ENCODE measurements at places on chromosomes 4 and X.

- no peak for DNase-seq
Measured at GRCh38 chr4:17280261-17281018, 231.4 kb downstream of the QDPR start.

- no peak for DNase-seq
Measured at GRCh38 chrX:21986596-21986995, 45.5 kb upstream of the PHEX start.

DNA sequence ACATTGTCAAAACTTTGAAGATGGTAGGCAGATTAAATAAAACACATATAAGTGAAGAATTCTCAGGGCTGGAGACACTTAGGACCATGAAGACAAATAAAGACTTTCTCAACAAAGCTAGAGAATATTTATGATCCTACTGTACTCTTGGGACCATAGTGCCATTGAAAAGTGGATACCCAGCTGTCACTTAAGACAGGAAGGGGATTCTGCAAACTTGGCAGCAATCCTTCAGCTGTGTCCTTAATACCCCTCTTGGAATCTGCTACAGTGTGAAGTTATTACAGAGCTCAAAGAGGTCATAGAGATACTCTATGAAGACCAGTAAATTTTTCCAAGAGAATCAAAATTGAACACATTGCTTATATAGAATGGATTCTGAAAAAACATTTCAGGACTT, 24.3 kb downstream of the PDE5A start:
- DNase-seq = no peak

GRCh38 chr4:19700992-19701391, 550.7 kb upstream of the SLIT2 start:
- no peak for DNase-seq

DNA sequence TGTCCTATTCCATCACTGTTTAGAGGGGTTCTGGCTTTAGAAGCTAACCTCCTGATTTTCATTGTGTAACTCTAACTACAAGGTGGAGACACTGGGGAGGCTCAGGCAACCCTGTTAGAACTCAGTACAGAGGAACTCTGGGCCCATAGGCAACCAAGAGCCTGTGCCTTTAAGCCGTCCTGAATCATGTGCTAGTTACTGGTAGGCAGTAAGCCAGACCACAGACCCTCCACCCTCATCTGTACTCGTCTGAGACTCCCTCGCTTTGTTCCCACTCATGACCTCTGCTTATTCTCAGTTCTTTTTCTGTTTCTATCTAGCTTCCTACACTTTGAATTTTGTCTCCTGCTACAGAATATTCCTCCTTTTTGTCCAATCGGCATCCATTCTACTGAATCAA, 31.4 kb downstream of the TBC1D1 start:
- DNase-seq = no peak

- DNase-seq = no peak
Measured at GRCh38 chr4:115675719-115676118, 562.3 kb upstream of the NDST4 start.

- no peak for DNase-seq
Measured at GRCh38 chr4:78167510-78167909, 110.4 kb downstream of the FRAS1 start.

DNA sequence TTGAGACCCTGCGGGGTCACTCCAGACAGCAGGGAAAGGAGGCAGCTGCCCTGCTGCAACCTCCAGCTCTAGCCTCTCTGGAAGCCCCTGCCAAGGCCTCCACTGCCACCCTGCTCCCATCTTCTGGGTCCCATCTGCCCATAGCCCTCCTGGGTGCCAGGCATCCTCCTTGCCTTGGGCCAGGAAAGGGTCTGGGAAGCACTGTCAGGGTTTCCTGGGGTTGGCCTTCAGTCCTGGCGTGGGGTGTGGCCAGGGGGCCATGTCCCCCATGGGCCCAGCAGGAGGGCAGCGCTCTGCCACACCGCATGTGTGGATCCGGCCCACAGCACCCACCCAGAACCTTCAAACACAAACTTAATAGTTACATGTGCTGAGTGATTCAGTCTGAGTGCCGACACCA, 3.4 kb upstream of the CPLX1 start:
- DNase-seq = no peak

DNA sequence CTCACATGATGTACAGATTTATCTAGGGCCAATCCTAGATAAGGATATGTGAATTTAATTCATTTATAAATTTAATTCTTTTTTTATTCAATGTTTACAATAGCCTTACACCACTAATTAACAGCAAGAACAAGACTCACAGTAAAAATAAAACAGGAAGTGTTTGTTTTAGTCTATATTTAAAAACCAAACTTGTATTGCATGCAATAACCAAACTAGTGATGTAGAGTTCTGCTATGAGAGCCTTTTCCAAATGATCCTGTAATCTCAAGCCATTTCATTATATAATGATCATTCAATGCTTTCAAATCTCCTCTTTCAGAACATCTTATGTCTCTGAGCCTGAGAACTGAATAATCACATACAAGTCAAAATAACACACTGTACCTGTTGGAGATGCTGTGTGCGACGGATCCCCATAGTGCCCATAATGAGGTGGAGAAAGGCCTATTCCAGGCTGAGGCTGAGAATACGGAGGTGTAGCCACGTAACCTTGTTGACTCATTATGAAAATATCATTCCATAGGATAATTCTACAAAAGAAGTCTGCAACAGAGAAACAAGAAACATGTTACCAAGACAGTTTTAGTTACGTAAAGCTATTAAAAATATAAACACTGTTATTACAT, 2.6 kb downstream of the SEC24D start:
- no peak for DNase-seq

DNA sequence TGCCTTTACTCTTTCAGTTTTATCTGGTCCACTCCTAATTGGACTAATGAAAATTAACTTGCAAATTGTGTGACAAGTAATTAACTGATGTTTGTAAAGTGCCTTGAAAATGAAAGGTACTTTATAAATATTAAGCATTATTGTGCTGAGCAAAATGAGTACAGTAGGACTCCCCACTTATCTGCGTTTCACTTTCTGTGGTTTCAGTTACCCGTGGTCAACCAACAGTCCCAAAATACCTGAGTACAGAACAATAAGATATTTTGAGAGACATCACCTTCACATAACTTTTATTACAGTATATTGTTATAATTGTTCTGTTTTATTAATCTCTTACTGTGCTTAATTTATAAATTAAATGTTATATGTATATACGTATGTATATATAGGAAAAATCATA, 27.4 kb upstream of the JADE3 start:
- no peak for DNase-seq

- DNase-seq = no peak
Measured at GRCh38 chr4:159677521-159677920, 574.6 kb downstream of the RAPGEF2 start.

- peak; percentile 10 for DNase-seq
Measured at GRCh38 chr4:41214136-41214824, at the start of gene APBB2. TSS of gene APBB2 (minus strand) at chr4:41214542. CDS start at chr4:41033254, 181,288 bp downstream.

DNA sequence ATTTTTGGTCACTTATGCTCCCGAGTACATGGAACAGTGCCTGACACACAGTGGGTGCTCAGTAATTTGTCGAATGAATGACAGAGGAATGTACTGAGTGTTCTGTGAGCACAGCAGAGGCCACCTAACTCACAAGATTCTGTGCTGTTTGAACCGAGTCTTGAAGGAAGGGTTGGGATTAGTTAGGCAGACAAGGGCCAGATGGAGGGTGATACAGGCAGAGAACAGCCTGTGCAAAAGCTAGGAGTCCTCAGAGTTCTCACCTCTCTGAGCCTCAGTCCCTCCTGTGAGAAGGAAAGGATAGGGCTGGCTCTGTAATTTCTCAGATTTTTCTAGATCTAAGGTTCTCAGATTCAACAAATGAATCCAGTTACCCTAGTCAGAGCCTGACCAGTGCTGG, 108.8 kb downstream of the NHSL2 start:
- DNase-seq = no peak

- DNase-seq = no peak
Measured at GRCh38 chrX:13198056-13198761, 121.6 kb downstream of the ATXN3L start.

GRCh38 chr4:5863461-5864113, 29.3 kb downstream of the CRMP1 start:
- DNase-seq = no peak

DNA sequence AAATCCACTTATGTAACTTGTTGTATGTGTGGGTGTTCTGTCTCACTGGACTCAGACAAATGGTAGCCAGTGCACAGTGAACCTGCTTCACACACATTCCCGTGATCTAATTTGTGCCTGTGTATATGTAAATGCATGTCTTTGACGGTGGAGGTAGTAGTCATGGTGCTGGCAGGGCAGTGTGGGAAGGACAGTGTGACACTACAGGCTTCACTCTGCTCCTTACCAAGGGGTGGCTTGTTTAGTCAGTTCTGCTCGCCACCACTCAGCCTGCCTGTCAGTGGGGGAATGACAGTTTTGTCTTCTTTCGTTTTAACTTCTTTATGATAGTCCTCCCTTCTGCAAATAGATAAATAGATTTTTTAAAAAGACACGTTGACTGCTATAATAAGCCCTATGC, 17.7 kb upstream of the PAQR3 start:
- DNase-seq = no peak

GRCh38 chr4:92047209-92047875, 256.4 kb upstream of the GRID2 start:
- no peak for DNase-seq

DNA sequence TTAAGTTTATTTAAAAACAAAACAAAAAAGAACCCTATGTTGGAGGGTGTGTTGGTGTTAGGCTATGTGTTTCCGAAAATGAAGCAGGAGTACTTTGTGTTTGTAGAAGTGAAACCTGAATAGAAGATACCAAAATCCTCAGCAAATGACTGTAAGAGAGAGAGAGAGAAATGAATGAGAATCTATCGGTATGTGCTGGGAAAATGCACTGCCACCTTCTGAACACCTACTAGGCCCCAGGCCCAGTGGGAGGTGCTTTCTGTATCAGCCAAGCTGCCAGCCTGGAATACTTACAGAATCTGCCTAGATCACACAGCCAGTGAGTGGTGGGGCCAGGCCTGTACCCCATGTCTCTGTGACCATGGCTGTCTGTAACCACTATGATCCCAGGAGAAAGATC, 14.9 kb upstream of the PIM2 start:
- no peak for DNase-seq

DNA sequence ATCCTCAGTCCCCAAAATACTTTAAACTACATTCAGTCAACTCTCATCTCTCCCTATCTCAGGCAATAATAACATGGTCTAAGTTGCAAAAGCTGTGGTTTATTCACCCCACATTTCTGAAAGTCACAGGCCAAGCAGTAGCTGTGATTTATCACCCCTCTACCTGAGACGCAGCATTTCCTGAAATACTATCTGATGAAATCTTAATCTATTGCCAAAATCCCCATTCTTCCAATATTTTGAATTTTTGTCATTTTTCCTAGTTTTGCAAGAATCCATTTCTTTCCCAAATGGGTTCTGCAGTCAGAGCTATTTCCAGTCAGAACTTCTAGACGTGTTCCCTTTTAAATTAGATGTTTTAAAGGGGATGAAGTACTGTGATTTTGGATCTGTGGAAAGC, 148.3 kb downstream of the BANK1 start:
- DNase-seq = no peak

GRCh38 chrX:129108936-129109335, 414.4 kb downstream of the SMARCA1 start:
- DNase-seq = no peak

DNA sequence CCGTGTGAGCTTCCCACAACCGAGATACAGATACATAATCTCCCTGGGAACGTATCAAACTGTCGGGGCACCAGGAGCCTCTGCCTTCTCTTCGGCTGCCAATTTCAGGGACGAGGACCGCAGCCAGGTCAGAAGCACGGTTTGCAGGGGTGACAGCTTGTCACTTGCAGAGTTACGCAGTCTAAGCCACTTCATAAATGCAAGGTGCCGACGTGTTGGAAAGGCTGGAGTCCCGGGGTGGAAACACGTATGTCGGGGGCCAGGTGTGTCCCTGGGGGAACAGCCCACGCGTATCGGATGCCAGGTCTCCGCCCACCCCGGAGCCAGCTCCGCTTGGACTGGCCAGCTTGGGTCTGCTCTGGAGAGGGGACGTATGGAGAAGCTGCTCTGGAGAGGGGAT, 76.3 kb upstream of the SHOX start:
- no peak for DNase-seq

- DNase-seq = no peak
Measured at GRCh38 chr4:3107271-3107670, 32.8 kb downstream of the HTT start.

DNA sequence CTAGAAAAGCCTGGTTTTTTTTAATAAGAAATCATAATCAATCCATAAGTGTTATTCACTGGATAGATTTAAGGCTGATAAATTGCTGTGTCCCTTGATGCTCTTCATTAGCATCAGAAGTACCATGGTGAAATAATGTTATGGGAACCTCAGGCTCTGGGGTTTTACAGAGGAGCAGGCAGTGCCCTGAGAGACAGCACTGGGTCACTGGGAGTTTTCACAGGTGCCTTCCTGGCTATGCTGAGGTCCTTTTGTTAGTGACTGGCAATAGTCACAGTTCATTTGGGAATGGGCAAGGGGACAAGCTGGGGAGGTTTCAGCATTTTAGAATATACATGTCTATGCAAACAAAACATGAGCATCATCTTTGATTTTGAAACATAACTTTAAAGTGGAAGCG, 38.6 kb downstream of the ANK2 start:
- no peak for DNase-seq
